Activated CD8-positive, alpha-beta memory T cell treated with anti-CD3 and anti-CD28 coated beads for 1 hour (primary cell): ENCODE measurements at places on chromosomes 6 and 20.

GRCh38 chr6:145025488-145025887 is 709.8 kb downstream of the EPM2A start:
- DNase-seq = no peak

DNA sequence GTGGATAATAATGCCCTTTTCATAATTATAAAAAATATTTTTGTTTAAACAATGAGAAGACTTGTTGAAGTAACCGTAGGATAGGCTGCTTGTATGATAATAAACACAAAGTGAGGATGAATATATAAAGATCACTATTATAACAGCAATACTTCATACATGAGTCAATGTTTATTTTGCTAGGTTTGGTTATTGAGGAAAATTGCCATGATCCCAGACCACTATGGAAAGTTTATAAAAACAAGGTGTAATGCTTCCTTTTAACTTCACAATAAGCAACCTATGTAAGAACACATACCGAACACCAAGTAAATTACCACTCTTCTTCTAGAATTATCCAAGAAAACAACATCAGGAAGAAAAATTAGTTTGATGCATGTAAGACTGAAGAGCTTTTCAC is 495.3 kb upstream of the RNF217 start:
- DNase-seq = no peak

DNA sequence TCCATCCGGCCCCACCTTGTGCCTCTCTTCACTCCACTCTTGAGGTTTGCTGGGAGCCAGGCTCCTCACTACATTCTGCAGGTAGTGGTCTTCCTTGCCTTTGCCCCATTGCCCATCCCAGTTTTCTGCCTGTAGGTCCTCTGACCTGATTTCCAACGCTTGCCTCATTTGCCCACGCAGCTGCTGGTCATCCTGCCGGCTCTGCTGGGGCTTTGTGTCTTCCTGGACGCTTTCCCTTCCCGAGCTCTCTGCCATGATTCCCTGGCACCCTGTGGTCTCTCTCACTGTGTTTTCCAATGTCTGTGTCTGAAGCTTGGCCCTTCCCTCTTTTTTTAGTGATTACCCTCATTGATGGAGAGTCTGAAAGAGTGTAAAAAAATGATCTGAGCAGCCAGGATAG is 451.6 kb downstream of the UTRN start:
- no peak for DNase-seq

DNA sequence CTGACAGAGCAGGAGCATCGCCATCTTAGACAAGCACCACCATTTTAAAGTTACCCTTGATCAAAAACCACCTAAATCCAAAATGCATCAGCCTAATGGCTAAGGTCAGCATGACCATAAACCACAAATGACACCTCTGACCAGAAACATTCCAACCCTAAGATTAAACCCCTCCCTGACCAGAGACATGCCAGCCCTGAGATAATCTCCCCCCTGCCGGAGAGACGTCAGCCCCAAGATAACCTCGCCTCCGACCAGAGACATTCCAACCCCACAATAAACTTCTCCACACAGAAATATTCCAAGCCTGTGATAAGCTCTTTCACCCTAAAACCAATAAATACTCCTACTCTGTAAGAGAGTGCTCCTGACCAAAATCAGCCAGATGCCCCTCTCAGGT is 53.5 kb downstream of the PXDC1 start:
- no peak for DNase-seq

DNA sequence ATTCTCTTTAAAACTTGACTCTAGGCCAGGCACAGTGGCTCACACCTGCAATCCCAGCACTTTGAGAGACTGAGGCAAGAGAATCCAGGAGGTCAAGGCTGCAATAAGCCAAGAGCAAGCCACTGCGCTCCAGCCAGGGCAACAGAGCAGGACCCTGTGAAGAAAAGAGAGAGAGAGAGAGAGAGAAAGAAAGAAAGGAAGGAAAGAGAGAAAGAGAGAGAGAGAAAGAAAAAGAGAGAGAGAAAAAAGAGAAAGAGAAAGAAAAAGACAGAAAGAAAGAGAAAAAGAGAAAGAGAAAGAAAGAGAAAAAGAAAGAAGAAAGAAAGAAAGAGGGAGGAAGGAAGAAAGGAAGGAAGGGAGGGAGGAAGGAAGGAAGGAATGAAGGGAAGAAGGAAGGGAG is 76.7 kb downstream of the RIN2 start:
- no peak for DNase-seq

DNA sequence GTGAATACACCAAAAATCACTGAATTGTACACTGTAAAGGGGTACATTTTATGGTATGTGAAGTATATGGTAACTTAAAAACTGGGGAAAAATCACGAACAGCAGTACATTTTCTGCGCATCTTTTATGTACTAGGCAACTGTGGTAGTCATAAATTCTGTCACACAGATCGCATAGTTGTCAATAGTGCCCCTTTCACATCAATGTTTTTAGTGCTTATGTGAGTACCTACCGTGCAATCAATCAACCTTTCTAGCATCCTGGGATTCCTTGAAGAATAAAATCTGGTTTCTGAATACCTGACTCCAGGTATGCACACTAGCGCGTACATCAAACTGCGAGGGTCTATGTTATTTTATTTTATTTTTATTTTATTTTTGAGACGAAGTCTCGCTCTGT is 637 bp upstream of the RPF2 start:
- no peak for DNase-seq

- DNase-seq = no peak
These were observed 5.8 kb upstream of the SIM1 start for GRCh38 chr6:100470422-100471120.

- no peak for DNase-seq
These were observed 215.2 kb downstream of the TMEM242 start for GRCh38 chr6:157107915-157108651.

DNA sequence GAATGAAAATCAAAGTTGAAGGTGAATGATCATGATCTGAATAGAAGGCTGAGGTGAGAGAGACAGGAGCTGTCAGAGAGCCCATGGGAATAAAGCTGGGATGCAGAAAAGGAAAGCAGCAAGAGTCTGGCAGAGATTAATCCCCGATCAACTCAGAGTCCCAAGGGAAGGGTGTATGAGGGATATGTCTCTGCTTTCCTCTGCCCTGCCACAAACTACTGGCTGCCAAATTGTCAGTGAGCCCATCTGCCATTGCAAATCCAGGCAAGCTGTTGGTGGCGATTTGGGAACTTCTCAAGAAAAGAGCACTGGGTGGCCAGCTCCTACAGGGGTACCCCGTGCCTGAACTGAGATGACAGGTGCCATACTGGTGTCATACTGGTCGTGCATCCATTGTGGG is 705.5 kb upstream of the MAN1A1 start:
- no peak for DNase-seq

DNA sequence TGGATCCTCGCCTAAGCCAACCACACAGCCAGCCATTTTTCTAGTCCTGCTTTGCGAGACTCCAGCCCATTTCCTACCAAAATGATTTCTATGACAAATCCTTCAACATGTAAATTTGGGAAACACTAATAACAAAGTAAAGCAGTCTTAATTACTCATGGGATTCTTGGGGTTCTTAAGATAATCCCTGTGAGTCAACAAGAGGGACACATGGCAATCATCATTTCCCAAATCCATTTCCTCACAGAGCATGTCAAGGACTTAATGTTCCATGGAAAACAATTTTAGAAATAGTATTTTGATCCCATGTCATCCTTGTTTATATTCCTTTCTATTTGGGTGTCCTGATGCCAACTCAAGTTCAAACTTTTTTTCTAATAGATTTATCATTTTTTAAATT is 322.7 kb upstream of the NOX3 start:
- DNase-seq = no peak

DNA sequence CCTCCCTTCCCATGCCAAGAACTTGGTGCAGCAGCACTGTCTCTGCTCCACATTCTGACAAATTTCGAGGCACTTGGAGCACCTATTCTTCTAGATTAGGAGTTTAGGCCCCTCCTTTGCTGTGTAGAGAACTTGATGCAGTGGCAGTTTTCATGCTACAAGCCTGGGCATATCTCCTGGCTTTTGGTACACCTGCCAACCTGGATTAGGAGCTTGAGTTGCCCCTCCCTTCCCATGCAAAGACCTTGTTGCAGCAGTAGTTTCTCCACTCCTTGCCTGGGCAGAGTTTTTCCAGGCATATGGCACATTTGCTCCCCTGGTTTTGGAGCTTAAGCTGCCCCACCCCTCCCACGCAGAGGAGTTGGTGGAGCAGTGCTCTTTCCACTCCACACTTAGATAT is 956.1 kb downstream of the EYS start:
- no peak for DNase-seq
